ENCODE measurements at places on chromosomes 4 and X. TPM values are rescaled to one million over a fixed set of nuclear protein-coding genes. Genes with fewer than 3 reads are reported as not detected.

The EDA2R gene
- total RNA-seq, result under 0.01 TPM

The TMEM31 gene
- total RNA-seq, result not detected

- no peak for DNase-seq
These were observed 1.7 kb upstream of the BMP2K start for GRCh38 chr4:78774417-78774816.

GRCh38 chr4:99827454-99827853, 10.8 kb downstream of the DAPP1 start:
- DNase-seq, result no peak

The VAMP7 gene
- 21.0 TPM for total RNA-seq

The DMRTC1 gene
- not detected for total RNA-seq

The PUDP gene
- total RNA-seq, result 42.0 TPM

The ZNF280C gene
- 1.2 TPM for total RNA-seq

GRCh38 chr4:1419708-1420107, 13.5 kb upstream of the NKX1-1 start:
- no peak for DNase-seq

DNA sequence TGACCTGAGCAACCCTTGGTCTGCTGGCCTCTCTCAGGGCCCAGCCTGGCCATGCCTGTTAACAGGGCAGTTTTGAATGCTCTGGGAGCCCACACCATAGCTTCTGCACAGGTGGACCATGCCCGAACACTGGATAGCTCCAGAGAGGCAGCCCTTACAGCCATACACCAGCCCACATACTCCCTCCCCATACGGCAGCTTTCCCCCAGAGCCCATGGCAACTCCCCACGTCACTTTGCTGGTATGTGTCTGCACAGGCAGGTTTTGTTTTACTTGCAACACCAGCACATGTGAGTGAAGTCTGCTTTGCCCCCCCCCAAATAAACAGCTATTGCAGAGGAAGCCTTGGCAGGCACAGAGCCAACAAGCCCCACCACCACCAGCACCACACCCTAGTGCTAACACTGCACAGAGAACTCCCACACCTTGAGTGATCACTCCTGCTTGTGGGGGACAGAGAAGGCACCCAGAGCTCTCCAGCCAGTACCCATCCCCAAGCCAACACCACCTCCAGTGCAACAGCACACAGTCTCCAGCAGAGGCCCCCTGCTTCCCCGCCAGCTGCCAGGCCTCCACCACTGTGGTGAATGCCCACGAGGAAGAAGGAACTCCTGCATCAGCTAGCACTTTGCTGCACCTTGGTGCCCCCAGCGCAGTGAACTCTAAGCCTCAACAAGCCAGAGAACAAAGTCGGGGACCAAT, 87.3 kb downstream of the STPG2 start:
- DNase-seq, result no peak

GRCh38 chr4:22299678-22300077, 216.2 kb downstream of the ADGRA3 start:
- no peak for DNase-seq

DNA sequence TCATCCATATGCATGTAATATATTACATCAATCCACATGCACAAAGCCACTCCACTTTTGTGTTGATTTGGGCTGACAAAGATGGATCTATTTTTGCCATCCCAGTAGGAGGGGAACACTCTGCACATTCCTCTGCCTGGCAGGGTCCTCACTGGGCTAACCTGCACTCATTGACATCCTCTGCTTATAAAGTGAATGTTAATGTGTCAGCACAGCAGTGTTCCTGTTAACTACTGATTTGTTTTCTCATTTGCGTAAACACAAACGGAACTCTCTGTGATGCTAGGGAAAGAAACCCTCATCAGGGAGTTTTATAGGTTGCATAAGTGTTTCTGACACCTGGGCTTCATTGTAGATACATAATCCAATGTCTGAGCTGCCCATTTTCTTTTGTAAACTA, 826.0 kb downstream of the RAB28 start:
- DNase-seq, result no peak

DNA sequence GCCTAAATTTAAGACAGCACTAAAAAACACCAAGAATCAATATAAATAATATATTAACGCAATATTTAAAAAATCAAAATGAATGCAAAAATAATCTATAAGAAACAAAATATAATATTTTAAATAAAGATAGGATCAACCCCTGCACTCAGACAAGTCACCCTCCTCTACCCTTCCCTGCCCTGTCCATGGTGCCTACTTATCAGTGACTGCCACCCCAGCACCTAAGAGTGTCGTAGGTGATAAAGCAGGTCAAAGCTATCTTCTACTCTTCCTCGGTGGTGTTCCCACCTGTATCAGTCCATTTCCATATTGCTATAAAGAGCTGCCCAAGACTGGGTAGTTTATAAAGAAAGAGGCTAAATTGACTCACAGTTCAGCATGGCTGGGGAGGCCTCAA, 251.9 kb downstream of the STIM2 start:
- no peak for DNase-seq

The RENBP gene
- not detected for total RNA-seq

DNA sequence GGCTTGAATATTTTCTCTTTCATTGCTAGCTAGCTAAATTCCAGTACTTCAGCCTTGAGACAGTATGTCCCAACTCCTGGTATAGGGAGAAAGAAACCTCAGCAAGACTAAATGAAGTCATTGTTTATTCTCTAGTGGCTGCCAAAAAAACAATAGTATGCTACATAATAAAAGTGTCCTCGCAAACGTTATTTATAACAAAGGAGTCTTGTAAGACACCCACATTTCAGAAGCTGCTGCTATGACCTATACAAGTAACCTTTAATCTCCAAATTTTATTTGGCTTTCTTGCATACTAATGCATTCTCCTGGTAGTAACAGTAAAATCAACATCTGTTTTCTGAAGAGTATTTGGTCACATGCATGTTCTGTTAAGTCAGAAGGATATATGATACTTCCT, 28.8 kb downstream of the NEK1 start:
- DNase-seq, result no peak

- peak; percentile 47 for DNase-seq
These were observed 1015.0 kb upstream of the GRID2 start for GRCh38 chr4:91288702-91289311.

- no peak for DNase-seq
These were observed 32.9 kb downstream of the EREG start for GRCh38 chr4:74397748-74398426.

- no peak for DNase-seq
These were observed 54.4 kb downstream of the SOD3 start for GRCh38 chr4:24849756-24850155.

GRCh38 chr4:128298852-128299251, 11.2 kb upstream of the PGRMC2 start:
- DNase-seq, result no peak

The HPGDS gene
- total RNA-seq, result 26.4 TPM

The SULT1B1 gene
- total RNA-seq, result 44.2 TPM

- DNase-seq, result no peak
These were observed 71.8 kb upstream of the ALG13 start for GRCh38 chrX:111609206-111609605.

GRCh38 chr4:108099838-108100237, 68.9 kb downstream of the LEF1 start:
- DNase-seq, result no peak

DNA sequence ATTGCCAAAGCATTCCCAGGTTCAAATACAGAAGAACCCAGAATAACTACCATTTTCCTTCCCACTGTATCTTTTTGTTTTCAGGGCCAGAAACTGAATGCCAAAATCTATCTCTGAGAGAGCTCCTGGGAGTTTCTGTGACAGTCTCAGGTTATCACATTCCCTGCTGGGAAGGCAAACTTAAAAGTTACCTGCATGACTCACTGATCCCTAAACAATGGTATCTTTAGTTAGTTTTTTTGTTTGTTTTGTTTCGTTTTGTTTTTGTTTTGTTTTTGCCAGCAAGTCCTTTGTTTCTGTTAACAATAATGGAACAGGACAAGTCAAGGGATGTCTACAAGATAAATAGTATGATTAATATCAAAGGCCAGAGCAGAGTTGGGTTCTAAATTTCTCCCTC, 34.3 kb downstream of the PAPSS1 start:
- DNase-seq, result no peak

The SPANXC gene
- total RNA-seq, result not detected
